ENCODE measurements at places on chromosomes 1 and 21.

DNA sequence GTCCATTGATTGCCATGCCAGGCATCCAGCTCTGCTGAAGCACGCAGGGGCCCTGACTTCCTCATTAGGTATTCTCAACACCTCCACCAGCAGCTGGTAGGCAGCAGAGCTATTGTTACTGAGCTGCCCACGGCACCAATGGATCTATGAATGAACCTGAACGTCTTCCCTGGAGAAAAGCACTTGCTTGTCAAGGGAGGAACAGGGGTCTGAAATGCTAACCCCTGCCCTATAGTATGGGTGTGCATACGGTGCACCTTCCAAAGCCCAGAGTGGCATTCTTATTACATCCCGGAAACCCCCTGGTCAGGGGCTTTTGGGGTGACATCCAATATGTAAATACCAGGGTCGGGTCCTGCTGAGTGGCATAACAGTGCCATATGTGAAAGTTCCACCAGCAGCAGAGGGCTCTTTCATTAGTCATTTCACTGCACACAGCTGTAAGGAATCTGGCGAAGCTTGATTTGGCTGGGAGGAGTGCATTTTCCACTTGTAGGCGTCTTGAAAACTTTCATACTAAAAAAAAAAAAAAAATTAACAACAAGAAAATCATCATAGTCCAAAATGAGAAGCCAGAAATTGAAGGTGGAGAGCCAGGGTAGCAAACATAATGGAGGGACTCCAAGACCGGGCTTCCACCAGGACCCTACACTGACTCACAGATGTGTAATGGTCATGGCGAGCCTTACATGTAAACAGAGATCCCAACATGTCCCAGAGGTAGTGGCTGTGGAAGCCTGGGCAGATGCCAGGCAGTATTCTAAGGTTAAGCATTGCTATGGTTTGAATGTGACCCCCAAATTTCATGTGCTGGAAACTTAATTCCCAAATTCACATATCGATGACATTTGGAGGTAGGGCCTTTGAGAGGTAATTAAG is 58.8 kb upstream of the PRDX6 start:
- no peak for DNase-seq

DNA sequence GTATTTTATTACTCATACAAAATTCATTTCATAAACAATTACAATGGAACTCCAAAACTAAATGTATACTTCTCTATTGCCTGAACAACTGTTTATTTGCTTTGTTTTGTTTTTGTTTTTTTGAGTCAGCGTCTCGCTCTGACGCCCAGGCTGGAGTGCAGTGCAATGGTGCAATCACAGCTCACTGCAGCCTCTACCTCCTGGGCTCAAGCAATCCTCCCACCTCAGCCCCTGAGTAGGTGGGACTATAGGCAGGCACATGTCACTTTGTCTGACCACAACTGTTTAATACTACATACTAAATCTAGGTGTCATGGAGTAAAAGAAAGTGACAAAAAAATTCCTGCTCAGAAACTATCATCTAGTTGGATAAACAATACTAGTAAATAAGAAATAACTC is 49.3 kb downstream of the RAB3GAP2 start:
- no peak for DNase-seq

- DNase-seq = no peak
Observed at GRCh38 chr1:90488451-90488850, 228.7 kb downstream of the BARHL2 start.

DNA sequence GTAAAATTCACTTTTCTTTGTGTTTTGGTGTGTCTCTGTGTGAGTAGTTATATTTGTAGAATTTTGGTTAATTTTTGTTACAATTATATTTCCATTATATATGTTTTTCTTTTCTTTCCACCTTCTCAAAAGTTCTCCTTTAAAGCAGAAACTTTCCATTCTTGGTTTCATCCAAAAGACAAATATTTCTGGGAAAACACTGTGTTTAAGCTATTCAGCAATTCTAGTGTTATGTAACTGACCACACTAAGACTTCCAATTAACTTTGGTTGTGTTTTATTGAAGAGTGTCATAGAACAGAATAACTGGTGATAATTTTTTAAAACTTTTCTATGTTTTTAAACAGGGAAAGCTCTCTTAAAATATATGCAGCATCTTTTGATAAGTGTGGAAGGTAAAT is 13.6 kb upstream of the RGL1 start:
- DNase-seq = no peak

DNA sequence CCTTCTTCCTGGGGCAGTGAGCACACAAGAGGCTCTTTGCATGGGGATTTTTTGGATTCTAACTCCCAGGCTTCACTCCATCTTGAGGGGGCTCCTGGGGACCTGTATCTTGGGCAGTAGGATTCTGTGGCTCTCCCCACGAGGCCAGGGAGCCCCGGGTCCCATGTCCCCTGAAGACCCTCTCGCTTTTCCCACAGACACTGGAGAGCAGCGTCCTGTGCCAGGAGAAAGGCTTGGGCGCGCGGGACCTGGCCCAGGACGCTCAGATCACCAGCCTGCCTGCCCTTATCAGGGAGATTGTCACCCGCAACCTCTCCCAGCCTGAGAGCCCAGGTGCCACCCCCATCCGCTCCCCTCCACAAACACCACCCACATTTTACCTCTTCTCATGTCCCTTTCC is 735 bp downstream of the CROCC start:
- DNase-seq = no peak

DNA sequence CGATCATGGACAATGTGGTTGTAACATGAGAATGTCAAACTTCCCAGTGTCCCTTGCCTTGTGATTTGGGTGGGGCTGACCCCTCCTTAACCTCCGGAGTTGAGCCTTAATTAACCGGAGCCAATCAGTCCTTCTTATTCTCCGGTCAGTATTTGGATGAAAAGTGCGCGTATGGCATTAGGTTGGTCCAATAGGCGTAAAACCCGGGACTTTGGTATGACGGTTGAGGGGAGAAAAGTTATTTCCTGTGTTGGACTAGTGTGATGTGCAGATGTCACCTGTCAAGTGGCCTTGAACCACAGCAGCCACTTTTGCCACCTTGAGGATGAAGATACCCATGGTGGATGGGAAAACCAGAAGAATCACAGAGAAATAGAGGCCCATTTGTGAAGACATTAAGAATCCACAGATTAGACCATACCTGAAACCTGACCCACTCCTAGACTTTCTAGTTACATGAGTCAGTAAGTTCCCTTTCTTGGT is 5.1 kb downstream of the PAFAH2 start:
- no peak for DNase-seq

- DNase-seq = no peak
Observed at GRCh38 chr21:32888971-32889370, 117.4 kb upstream of the PAXBP1 start.

- DNase-seq = no peak
Observed at GRCh38 chr1:226433341-226433720, 25.4 kb upstream of the PARP1 start.

- no peak for DNase-seq
Observed at GRCh38 chr21:44303490-44303981, 3.7 kb downstream of the PFKL start.
